ENCODE measurements at places on chromosomes 7 and 10.

- DNase-seq, result no peak
Observed at GRCh38 chr10:79093658-79094411, 25.1 kb downstream of the ZMIZ1 start.

DNA sequence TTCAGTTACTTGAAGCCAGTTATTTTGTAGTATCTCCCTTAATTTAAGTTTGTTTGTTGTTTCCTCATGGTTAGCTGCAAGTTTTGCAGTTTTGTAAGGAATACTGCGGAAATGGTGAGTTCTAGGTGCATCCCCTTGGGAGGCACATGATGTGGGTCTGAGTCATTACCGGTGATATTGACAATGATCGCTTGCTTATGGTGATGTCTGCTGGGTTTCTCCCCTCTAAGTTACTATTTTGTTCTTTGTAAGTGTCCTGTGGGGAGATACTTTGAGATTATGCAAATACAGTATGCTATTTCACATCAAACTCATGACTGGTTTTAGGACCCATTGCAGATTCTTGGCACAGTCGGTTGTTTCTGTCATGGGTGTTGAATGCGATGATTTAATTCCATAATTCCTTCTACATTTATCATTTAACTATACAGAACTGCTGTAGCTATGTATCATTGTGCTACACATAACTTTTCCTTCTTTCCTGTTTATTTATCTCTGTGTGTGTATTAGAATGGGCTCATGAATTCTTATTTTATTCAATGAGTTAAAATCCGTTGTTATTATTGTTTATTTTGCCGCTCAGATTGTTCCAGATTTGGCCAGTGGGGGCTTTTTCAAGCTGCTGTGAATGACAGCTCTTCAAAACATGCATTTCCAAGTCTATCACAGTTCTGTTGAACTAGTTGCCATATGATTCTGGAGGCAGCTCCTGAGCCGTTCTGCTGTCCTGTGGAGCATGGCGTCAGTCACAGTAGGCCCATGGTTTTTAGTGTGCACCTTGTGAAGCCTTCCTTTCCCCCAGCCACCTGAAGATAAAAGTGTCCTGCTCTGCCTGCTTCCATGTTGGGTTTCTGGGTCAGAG lies 18.4 kb downstream of the TSPAN14 start:
- no peak for DNase-seq

DNA sequence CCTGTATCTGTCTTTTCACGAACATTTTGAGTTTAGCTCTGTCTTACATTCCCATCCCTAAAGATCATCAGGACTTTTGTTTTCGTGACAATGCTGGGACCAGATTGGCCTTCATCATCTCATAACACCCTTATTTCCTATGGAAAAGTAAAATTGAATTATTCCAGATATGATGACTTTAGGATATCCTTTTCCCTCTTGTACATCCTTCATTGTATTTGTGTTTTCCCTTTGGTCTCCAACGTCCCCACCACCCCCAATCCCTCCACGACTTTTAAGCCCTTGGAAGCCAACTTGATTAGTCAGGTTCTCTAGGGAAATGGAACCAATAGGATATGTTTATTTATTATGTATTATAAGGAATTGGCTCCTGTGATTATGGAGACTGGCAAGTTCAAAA lies 167.6 kb downstream of the ARL4A start:
- DNase-seq, result no peak

- DNase-seq, result no peak
Observed at GRCh38 chr10:25701652-25702051, 232.4 kb upstream of the MYO3A start.

DNA sequence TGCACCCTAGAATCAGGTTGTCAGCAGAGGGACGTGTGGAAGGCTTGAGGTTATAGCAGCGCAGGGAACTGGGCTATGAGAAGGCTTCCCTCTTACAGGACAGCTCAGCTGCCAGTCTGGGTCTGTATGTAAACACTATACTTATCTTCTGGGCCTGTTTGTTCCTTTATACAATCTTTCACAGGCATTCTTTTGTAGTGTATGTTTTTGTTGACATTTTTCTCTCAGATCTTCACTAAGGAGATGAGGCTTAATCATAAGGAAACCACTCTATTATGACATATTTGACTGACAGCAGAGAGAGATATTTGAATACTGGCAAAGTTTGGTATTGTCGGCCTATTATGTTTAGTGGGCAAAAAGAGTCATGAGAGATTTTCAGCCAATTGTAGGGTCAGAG lies 929 bp downstream of the GBF1 start:
- no peak for DNase-seq

GRCh38 chr10:29691564-29692072 lies 56.8 kb upstream of the SVIL start:
- no peak for DNase-seq
